ENCODE measurements at places on chromosomes 6 and 20.

DNA sequence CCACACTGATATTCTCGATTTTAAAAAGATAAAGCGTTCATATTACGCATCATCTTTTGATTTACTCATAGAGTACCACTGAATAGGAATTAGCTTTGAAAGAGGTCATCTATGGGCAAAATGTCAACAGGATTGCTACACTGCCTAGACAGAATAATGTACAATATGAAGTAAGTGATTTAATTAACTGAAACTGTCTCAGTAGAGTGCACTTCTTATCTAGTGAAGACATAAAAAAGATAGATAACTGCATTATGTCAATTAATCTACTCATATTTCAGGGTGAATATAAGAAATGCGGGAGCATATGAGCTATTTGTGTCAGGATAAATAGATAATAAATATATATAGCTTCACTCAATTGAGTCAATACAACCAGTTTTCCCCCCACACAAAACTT, 723.9 kb downstream of the EYS start:
- DNase-seq = no peak

- DNase-seq = no peak
Observed at GRCh38 chr20:41018153-41018552, 10.5 kb upstream of the TOP1 start.

- no peak for DNase-seq
Observed at GRCh38 chr6:55405474-55406235, 78.4 kb downstream of the GFRAL start.

GRCh38 chr6:44049163-44049988, 77.9 kb downstream of the MRPL14 start:
- peak; percentile 48 for DNase-seq

GRCh38 chr6:6483733-6484132, 104.8 kb upstream of the LY86 start:
- no peak for DNase-seq

DNA sequence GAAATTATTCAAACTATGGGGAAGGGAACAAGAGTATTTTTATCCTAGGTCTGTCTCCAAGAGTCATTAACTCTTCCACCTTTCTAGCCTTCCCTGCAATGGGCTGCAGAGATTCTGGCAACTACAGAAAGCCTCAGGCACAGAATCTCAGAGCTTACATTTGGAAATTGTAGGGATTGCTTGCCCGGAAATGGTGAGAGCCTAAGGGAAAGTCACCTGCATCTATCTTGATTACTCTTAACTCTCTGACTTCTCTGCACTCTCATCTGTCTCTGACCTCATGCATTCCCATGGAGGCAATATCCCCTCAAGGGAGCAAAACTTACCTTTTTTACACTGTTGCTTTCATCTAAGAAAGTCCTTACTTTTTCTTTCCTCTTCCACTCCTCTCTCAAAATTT, 513.2 kb upstream of the MARCKS start:
- no peak for DNase-seq

DNA sequence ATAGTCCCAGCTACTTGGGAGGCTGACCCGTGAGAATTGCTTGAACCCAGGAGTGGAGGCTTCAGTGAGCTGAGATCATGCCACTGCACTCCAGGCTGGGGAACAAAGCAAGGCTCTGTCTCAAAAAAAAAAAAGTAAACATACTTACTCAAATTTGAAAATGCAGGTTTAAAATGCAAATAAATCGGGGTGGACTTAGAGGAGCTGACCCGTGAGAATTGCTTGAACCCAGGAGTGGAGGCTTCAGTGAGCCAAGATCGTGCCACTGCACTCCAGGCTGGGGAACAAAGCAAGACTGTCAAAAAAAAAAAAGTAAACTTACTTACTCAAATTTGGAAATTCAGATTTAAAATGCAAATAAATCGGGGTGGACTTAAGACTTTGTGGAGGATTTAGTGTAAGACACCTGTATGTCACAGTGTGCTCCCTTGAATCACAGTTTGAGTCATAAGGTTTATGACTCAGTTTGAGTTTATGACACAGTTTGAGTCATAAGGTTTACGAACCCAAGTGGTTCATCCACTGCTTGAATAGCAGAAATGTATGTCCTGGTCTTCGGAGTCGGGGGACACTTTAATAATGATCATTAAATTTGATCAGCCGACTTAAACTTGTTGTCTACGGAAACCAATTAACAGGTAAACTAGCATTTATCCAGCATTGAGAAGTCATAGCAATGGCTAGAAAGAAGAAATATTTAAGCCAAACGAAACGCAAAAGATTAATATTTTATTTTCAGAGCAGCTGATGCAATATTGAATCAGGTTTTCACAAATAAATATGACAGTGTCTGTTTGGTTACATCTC, 6.8 kb upstream of the MRPS10 start:
- DNase-seq = peak; percentile 92

DNA sequence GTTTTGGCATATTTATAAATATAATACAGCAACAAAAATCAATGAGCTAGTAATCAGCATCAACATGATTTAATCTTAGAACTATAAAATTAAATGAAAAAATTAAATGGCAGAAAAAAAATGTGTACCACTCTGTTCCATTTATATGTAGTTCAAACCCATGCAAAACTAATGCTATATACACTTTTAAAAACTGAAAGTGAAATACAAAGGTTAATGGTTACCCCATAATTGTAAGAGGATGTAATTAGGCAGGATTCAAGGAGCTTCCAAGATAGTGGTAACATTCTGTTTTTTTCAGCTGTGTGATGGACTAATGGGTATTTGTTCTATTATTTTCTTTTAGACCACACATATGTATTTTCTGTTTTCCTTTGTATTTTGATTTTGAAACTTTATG, 492.1 kb downstream of the UTRN start:
- DNase-seq = no peak

All from activated CD4-positive, alpha-beta T cell treated with anti-CD3 and anti-CD28 coated beads, Interleukin-2, amount 50 U/mL, for 16 hours (primary cell).